ENCODE measurements at places on chromosomes 5 and 9.
A peak's percentile ranks its signal among the peaks of the same experiment; 100 is the strongest.

- no peak for DNase-seq
Measured at GRCh38 chr5:178281331-178281730, 48.7 kb upstream of the PHYKPL start.

DNA sequence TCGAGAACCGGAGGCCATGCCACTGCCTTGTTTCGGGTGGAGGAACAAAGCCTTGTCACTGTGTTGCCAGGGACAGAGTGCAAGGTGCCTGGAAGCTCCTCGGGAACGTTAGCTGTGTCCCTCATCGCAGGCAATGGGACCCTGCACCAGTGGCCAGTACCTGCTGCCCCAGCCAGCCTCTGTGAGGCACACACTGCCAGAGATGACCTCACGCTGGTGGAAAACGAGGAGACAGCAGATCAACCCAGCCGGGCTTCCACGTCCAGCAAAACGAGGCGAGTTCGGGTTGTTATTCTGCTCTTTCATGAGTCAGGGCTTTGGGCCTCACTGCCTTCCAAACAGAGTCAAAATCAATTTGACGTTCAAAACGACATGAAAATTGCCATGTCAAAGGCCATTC lies 104.1 kb downstream of the ADAMTS2 start:
- no peak for DNase-seq

GRCh38 chr5:176474476-176474875 lies 26.3 kb downstream of the FAF2 start:
- DNase-seq, result no peak

DNA sequence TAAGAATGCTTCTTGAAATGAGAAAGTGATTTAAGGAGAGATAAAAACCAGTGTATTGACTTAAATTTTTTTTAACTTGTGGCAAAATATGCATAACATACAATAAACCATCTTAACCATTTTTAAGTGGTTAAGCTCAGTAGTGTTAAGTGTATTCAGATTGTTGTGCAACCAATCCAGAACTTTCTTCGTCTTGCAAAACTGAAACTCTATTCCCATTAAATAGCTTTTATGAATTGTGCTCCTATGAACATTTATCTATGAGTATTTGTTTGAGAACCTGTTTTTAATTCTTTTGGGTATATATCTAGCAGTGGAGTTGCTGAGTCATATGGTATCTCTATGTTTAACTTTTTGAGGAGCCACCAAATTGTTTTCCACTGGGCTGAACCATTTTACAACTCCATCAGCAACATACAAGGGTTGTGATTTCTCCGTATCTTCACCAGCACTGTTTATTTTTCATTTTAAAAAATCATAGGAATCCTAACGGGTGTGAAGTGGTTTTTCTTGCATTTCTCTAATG lies 76.6 kb upstream of the ACTBL2 start:
- DNase-seq, result no peak

- DNase-seq, result no peak
Measured at GRCh38 chr9:127386249-127386648, 10.7 kb upstream of the SLC2A8 start.

DNA sequence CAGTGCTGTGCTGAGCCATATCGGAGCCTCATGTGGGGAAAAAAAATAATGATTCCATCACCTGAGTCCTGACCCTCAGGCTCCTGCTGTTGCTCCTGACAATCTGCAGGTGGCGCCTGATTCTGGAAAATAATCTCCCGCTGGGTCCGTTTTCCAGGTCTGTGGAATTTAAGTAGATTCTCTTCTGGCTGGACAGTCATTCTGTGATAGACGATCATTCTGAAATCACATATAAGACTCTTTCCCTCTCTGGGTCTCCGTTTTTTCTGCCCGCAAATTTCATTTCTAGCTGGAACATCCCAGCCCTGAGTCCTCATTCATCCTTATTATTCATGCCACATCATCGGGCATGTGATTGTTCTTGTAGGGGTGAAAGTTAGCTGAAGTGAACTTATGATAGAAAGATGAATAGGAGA lies 22.1 kb upstream of the STXBP1 start:
- peak; percentile 15 for DNase-seq

DNA sequence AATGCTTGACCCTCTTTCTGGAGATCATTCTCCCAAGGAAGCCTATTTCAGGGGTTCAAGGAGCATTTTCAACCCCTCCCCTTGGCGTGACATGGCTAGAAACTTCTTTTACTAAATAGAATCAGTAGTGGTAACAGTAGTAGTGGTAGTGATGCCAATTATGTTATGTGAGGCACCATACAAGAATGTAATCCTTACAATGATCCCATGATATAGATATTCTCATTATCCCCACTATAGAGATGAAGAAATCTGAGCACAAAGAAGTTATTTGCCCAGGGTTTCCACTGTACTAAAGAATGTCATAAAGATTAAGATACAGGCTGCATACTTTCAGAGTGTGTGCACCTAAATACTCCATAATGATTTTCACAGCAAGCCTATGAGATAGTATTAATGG lies 155.4 kb upstream of the CLINT1 start:
- DNase-seq, result no peak

DNA sequence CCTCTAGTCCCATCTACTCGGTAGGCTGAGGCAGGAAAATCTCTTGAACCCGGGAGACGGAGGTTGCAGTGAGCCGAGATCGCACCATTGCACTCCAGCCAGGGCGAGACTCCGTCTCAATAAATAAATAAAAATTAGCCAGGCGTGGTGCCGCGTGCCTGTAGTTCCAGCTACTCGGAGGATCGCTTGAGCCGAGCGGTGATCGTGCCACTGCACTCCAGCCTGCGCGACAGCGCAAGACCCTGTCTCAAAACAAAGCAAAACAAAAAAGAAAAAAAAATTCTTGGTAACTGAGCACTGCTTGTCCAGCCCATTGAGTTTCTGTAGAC lies 710 bp upstream of the WDR55 start:
- no peak for DNase-seq

DNA sequence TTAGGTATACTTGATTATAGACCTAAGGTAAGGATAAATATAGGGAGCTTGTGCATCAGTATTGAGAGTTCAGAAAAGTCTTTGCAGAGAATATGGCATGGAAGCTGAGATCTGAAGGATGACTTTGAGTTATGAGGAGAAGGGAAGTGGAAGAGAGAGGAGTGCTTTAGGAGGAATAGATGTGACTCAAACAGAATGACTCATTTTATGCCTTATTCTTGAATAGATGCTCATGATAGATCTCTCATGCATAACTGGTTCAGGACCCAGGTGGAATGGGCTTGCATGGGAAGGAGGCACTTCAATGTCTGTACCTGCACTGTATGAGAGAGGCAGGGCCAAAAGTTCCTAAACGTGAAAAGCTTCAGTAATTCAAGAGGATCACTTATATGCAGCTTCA lies 103.3 kb downstream of the CWC27 start:
- DNase-seq, result no peak

DNA sequence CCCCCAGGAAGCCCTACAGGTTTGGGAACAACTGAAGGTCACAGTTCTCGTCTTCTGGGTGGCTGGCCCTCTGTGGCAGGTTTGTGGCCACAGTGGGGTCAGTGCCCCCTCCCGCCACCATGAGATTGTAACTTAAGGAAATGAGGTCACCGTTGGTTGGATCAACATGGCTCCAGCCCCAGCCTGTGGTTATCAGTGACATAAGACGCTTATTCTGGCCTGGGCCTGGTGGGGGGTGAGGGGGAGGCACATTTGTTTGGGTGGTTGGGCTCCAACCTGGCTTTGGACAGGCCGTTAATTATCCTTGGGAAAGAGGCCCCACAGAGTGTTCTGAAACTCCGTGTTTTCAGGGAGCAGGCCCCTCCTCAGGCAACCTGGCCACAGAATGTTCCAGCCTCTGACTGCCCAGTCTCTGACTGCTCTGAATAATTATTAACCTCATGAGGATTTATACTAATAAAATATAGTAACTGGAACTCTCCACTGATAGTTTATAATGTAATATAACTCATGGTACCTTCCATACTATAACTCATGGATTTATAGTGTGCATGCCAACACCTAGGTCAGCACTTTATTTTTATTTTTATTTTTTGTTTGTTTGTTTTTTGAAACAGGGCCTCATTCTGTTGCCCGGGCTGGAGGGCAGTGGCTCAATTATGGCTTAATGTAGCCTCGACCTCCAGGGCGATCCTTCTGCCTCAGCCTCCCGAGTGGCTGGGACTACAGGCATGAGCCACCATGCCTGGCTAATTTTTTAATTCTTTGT lies 58.0 kb upstream of the RPL26L1 start:
- no peak for DNase-seq

- DNase-seq, result peak; percentile 54
Measured at GRCh38 chr9:6757132-6757455, 679 bp upstream of the KDM4C start.

GRCh38 chr5:85441156-85441555 lies 1056.5 kb upstream of the EDIL3 start:
- DNase-seq, result no peak

GRCh38 chr5:1037123-1037670 lies 28.6 kb downstream of the NKD2 start:
- DNase-seq, result no peak

- DNase-seq, result no peak
Measured at GRCh38 chr5:40770764-40771163, 15.0 kb upstream of the TTC33 start.

- no peak for DNase-seq
Measured at GRCh38 chr5:167530548-167530947, 760.9 kb upstream of the WWC1 start.

DNA sequence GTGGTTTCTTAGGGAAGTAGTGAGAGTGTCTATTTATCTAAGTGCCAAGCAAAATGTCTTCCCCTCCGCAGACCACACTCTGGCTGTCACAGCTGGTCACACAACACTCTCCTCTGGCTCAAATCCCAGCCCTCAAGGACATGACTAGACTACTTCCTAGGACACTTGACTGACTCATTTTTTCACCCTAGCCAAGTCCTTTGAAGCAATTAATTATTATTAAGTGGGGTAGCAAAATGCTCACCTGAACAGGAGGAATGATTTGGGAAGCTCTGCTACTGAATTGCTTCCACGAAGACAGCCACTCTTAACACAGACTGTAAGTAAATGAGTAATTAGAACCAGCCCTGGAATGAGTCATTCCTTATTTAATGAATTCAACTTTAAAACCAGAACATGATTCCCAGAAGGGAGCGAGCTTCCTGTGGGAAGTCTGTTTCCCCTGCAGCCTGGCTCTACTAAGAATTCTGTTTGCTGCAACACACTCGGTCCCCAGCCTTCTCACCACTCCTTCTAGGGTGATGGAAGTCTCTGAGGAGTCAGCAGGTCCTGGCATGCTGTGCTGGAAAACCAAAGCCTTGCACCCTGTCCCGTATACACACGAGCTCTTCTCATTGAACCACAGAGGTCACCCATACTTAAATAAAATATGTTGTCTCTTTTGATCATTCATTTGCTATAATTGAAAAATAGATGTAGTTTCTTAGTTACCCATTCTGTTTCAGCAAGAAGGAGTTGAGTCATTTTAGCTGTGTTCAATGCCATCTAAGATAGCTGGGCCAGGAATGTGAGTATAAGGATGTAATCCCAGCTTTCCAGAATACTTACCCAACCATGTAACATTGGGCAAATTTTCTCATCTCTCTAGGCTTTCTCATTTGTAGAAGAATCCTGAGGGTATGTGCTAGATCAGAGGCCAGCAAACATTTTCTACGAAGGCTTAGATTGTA lies 218.6 kb upstream of the RASEF start:
- no peak for DNase-seq

DNA sequence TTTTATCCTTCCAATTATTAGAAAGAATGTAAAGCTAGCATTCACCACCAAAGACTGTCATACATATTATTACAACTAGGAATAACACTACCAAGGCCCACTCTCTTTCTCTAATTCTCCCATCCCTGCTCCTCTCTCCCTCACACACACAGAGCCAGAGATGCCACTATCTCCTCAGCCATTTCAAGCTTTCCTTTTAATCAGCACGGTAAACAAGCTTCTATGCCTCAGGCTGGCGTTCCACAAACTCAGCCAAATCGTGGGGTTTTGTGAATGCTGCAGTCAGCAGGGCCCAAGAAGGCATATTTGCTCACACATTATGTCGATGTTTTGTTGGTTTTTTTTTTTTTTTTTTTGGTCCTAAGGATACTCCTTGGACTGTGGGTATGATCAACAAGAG lies 979.9 kb upstream of the DMAC1 start:
- DNase-seq, result no peak

- DNase-seq, result no peak
Measured at GRCh38 chr5:10757043-10757442, 4.0 kb downstream of the DAP start.

DNA sequence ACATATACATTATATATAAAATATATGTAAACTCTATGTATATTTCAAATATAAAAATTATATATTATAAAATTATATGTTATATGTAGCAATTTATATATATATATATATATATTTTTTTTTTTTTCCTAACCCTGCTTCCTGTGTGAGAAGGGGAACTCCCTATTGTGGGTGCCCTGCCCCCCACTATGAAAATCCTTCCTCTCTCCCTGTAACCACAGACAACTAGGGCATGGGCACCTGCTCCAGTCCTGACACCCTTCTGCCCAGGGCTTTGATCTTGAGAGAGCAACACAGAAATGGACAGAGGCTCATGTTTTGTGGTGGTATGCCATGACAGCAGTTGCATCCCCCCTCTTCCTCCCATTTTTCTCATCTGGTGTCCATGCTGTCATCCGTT lies 148.7 kb upstream of the IL12B start:
- no peak for DNase-seq

GRCh38 chr9:132946631-132947295 lies 2.3 kb upstream of the TSC1 start:
- DNase-seq, result no peak

DNA sequence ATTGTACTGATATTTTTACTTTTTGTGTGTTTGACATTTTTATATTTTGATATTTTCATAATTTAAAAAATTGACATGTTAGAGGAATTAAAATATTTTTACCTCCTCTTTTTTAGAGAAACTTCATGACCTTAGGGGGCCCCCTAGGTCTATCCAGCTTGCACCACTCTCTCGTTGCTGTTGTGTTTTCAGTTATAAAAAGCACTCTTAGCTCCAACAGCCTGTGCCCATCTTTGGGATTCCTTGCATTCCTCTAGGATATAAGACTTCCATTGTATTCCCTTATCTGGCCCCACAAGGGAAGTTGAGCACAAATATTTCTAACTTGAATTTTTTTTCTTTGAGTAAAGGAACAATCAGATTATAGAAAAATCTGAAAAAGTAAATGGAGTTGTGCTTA lies 245.3 kb downstream of the SH3GL2 start:
- no peak for DNase-seq

DNA sequence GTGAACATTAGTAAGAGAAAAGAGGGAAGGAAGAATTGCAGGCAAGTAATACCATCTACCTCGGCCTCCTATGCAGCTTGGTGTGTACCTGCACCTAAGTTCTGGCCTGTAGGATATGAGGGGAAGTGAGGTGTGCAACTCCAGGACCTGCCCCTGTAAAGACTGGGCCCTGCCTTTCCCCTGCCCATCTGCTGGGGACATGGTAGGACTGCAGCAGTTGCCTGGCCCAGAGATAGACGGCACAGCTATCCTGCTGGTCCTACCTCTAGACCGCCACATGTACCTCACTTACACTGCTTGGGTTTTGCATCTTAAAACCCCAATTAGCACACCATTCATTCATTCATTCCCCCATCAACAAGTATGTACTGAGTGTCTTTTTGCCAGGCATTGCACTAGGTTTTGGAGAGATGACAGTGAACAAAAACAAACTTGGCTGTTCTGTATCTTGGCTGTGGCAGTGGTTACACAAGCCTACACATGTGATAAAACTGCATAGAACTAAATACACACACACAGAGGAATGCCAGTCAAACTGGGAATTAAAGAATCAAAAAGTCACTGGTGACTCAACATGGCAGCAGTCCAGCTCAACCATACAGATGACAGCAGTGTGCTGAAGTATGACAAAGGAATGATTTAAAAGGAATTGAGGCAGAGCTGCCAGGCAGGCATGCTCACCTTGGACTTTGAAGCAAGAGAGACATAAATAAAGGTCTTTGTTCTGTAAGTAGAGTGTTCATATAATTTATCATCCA lies 23.3 kb upstream of the MGAT1 start:
- no peak for DNase-seq
